ENCODE measurements at places on chromosomes 13 and 19.

- DNase-seq, result no peak
These were observed 5.9 kb downstream of the ANO8 start for GRCh38 chr19:17328517-17329365.

GRCh38 chr13:97414392-97414791 is 19.6 kb upstream of the RAP2A start:
- no peak for DNase-seq

DNA sequence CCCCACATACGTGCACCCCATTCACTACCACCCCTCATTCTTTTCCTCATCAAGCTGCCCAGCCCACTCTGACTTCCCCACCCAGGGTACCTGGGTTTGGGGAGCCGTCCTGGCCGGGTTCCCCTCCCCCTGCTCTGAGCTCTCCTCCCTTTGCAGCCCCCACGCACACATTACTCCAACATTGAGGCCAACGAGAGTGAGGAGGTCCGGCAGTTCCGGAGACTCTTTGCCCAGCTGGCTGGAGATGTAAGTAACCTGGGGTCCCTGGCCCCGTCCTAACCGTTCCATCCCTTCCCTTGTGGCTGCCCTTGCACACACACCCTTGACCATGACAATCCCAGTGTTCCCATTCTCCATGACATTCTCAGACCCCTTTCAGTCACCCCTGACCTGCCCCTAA is 2.6 kb downstream of the CAPNS1 start:
- no peak for DNase-seq

DNA sequence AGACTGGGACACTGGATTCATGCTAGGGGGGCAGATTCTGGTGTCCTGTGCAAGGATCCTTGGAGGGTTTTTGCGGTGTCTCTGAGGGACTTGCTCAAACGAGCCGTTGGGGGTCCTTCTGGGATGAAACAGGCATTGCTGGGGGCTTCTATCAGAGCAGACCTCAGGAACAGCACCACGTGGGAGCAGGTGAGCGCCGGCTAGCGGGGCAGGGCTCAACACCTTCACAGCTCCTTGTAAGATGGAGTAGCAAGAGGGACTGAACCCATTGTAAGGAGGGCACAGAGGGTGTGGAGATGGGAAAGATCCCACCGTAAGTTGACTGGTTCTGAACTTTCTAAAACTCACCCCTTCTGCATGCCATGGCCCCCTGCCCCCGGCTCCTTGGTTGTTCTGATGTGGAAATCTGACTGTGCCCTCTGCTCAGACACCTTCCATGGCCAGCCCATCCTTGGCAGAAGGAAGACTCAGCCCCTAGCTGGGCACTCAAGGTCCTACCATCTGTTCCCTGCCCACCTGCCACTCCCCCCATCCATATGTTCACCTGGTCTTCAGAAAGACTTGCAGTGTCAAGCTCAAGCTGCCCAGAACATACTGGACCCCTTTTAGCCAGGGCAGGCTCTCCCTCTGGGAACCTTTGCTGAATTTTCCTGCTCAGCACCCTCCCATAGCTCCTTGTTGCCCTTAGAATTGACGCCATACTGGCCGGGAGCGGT is 1.2 kb downstream of the SLC27A1 start:
- no peak for DNase-seq

- no peak for DNase-seq
These were observed 33.6 kb upstream of the NANOS3 start for GRCh38 chr19:13843104-13843921.

DNA sequence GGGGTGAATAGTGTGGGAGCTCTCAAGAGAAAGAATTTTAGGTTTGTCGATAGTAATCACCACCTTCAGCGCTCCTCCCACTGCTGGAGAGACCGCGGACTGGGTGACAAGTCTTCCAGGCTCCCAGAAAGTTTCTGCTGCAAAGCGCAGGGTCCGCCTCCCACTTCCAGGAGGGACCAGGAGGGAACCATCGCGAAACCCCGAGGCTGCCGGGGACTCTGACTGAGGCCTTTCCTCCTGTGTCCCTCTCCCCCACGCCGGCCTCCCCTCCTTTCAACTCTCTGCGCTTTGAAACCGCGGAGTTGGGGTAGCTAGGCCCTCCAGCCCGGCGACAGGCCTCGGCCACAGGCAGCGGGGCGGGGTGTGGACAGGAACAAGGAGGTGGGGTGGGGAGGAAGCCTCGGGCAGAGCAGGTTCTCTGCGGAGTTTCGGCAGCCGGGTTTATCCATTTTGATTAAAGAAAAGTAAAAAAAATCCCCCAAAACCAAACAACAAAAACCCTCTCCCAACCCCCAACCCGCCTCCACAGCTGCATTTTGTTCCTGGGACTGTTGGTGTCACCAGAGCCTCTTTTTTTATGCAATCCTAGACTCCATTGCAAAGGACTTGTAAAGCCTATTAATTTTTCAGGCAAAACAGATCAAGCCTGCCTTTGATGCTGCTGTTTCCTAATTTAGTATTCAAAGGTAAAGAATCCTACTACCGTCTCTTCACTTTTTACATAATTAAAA is 157.2 kb downstream of the TM9SF2 start:
- DNase-seq, result peak; percentile 5

DNA sequence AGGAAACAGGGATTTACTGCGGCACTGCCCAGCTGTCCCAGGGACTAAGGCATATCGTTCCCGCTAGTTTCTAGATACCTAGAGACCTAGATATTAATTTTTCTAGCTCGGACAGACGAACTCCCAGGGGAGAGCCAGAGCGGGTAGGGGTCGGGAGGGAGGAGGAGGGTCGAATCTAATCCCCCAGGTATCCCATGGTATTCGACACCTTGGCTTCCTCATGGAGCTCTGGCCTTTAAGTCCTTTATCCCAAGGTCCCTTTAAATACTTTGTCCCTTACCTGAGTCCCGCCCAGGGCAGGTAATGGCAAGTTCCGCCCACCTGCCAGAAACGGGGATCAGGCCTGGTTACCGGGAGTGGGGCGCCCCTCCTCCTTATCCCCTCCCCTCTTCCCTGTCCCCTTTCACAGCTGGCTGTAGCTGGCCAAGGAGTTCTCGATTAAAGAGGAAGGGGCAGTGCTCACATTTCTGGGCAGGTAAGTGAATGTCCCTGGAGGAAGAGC is at the start of gene PRRG2:
TSS of gene PRRG2 (plus strand) at position 310 of the 502 bp plus-strand sequence. CDS start 1,904 bp downstream, outside the sequence.
- no peak for DNase-seq

All from stimulated activated CD8-positive, alpha-beta memory T cell treated with anti-CD3 and anti-CD28 coated beads, Interleukin-4, amount 100 ng/mL, for 1 hour (primary cell).